ENCODE measurements at places on chromosomes 16 and 17.
A peak's percentile ranks its signal among the peaks of the same experiment; 100 is the strongest.

GRCh38 chr16:25135254-25135878 lies 23.8 kb downstream of the LCMT1 start:
- DNase-seq, result no peak

DNA sequence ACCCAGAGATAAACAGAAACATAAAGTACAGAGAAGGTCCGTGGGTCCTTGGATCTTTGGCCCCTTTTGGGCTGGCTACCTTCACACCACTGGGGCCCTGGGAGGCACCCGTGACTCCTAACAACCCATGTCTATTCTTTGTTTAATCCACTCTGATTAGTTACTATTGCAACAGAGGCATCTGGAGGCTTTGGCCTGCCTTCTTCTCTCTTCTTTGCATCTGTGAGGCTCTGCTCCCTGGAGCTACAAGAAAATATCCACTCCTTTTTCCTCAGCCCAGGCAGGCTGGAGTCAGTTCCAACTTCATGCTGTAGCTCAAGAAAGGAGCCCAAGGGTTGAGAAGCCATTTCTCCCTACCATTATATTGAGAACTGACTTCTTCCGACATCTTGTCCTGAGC lies 9.5 kb upstream of the CMIP start:
- DNase-seq, result no peak

DNA sequence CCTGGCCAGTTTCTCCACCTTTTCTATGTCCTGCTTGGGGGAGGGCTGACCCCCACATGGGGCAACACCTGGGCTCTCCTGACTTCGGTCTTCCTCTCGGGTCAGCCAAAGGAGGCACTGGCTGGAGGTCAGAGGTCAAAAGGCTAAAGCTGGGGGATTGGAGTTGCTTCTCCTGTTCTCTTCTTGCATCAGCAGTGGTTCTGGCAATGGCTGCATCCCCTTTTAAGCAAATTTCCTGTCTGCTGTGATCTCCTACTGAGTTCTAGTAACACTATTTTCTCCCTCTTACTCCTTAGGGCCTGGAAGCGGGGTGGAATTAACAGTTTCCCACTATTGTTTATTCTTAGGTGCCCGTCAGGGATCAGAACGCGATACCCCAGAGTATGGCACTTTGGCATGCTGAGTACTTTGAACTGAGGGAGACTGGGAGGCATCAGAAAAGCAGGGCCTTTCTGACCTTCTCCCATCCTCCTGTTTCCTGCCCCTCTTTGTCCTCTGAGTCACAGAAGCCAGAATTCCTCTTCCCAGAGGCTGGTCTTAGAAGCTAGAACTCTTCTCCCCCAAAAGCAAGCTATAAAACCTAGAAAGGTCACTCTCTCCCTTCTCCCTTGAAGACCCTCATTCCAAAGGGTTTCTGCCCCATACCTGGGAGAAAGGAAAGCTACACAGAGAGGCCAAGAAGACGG lies 268.2 kb downstream of the STX8 start:
- DNase-seq, result no peak

- no peak for DNase-seq
Observed at GRCh38 chr17:1039511-1040215, 42.7 kb downstream of the TIMM22 start.

DNA sequence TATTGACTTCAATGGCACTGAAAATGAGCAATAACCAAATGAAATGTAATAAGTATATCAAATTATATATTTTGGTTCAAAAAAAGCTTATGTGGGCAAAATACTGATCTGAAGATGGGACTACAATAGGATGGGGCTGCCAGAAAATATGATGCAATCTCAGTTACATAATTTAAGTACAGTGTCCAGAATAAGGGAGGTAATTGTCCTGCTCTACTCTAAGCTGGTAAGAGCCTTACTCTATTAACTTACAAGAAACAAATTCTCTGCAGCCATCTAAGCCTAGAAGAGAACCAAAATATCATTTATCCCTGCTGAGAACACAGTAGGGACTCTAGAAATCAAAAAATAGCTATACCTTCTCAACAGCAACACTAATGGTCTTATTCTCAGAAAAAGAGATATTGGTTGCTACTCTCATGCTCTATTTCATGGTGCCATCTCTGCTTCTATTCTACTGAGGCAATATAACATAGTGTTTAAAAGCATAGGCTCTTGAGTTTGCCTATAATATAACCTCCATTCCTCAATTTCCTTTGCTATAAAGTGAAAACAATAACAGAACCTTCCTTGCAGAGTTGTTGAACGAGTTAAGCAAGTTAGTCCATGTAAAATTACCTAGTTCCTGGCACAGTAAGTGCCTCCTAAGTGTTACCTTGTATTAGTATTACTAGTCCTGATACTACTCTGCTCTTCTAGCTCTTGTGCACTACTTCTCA lies 19.9 kb downstream of the NQO1 start:
- DNase-seq, result no peak

DNA sequence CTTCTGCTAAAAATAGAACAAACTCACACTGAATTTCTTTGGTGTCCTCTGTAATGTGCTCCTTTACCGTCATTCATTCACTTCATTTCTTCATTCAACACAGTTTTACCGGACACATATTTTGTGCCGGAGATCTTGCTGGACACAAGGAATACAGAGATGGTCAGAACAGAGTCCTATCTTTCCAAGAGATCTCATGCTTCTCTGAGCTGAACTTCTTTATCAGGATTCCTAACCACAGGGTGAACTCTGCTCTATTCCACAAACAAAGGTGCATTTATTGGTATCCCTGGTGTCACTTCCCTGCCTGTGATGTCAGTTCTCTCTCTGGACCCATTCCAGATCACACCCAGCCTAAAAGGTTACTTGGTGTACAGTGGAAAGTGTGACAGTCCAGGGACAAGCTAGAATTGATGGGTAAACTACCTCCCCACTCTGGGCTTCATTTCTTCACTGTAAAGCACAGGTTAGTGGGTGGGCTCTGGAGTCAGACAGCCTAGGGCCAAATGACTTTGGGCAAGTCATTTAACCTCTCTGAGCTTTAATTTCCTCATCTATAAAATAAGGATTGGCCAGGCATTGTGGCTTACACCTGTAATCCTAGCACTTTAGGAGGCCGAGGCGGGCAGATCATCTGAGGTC lies 4.2 kb downstream of the IFI35 start:
- DNase-seq, result no peak

GRCh38 chr17:1108765-1109605 lies 70.8 kb downstream of the ABR start:
- peak; percentile 82 for DNase-seq

- no peak for DNase-seq
Observed at GRCh38 chr17:4941319-4941610, 1.2 kb downstream of the RNF167 start.

DNA sequence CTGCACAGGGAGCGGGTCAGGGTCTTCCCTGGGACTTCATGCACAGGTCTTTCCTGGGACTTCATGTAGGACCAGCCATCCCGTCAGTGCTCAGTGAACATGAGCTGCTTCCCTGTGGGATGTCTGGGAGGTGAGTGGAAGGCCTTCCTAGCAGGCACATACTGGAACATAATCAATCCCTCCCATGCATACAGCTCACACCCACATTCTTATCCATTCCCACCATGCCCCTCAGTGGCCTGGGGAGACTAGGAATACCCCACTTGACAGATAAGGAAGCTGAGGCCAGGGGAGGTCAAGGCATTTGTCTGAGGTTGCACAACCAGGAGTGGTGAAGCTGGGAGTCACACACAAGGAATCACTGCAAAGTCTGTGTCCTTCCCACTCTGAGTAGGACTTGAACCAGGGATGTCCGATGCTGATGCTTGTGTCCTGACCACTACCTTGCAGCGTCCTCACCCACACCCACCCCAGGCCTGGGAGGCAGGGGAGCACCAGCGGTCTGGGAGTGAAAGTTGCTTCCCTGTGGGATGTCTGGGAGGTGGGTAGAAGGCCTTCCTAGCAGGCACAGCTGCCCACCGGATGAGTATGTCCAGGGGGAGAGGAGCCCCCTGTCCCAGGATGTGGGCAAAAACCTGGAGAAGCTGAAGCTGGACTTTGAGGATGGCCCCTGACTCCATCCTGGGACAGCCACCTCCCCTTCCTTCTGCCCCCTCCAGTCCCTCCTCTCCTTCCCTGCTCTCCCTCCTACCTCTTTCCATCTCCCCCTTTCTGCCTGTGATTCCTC lies 1.0 kb upstream of the NLRC5 start:
- no peak for DNase-seq

DNA sequence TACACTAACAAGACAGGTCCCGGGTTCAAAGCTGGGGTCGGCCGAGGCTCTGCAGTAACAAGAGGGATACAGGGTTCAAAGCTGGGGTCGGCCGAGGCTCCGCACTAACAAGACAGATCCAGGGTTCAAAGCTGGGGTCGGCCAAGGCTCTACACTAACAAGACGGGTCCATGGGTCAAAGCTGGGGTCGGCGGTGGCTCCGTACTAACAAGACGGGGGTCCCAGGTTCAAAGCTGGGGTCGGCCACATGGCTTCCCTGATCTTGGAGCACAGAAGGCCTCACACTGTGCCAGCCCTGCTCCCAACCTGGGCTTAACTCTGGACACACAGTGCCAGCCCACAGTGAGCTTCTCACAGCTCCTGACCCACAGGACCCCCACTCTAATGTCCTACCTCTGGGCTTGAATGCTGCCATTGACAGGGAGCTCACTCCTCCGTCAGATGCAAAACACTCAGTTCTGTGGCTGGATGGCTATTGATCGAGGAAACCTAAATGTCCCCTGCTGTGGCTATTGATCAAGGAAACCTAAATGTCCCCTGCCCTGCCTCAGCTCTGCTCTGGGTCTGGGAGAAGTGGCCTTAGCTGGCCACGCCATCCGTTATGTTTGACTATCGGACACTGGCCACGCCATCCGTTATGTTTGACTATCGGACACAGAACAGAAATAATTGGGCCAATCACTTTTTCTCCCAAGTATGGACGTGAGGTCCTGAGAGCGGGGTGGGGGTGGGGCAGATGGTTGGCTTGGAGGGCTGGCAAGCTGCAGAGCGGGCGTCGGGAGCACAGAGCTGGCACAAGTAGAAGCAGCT lies 54.6 kb upstream of the DOC2B start:
- no peak for DNase-seq

DNA sequence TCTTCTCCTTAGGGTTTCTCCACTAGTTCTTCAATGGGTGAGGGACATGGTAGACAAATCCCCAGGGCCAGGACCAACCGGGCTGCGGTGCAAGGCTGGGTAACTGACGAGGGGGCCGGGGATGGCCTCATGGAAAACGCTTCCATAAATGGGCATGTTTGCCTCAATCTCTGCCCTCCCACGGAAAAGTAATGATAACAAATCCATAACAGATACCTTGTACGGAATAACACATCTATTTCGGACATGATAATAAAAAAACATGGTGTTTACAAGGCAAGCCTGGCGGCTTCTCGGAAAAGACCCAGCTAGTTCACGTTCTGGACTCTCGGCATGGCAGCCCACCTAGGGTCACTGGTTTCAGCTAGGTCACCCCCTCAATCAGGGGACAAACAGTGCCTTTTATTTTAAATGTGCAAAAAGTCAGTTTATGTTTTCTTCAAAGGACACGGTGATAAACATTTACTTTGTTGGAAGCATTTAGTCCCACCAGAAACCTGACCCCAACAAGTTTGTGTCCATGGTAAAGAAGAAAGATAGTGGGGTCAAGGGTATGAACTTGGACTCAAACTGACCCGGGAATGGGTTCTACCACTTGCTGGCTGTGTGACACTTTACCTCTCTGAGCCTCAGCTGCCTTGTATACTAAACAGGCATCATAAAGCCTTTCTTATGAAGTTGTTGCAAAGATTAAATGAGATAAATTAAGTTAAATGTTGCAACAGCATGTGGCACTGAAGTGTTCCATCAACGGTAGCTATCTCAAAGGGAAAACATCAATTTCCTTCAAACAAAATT lies 1.7 kb downstream of the MYH11 start:
- DNase-seq, result no peak

GRCh38 chr16:31458073-31458843 lies 1.0 kb upstream of the ARMC5 start:
- peak; percentile 45 for DNase-seq

GRCh38 chr16:86895606-86896005 lies 317.3 kb downstream of the FOXL1 start:
- no peak for DNase-seq

GRCh38 chr16:85650844-85651628 lies 37.7 kb downstream of the GINS2 start:
- DNase-seq, result peak; percentile 16

GRCh38 chr16:85984947-85985451 lies 86.0 kb downstream of the IRF8 start:
- DNase-seq, result no peak

DNA sequence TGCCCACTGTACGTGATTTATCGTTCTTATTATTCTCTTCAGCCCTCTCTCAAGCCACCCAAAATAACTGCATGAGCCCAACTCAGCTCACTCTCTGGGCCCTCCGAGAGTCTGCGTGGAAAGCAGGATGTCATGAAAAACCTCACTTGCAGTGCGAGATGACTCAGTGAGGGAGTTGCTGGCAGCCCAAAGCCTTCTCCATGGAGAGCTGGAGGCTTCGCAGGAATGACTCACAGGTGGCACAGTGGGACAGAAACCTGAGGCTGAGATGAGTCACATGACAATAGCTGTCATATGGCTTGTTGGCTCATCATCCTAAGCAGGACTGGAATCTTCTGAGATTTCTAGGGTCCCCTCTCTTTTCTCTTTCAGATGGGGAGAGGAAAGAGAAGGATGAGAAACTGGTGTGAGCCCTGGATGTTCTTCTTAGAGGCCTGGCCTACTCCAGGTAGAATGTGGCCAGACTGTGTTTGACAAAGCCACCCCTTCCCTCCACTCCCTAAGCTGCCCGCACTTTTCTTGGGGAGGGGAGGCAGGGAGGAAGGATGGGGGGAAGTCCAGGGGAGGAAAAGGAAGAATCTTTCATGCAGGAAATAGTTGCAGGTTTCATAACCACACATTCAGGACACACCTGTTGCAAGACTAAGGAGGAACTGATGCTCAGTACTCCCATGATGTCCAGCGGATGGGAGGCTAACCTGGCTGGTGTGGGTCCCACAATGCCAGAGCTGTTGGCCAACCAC lies 160.6 kb upstream of the RPL38 start:
- DNase-seq, result no peak

- no peak for DNase-seq
Observed at GRCh38 chr16:79297805-79298204, 302.7 kb downstream of the MAF start.

DNA sequence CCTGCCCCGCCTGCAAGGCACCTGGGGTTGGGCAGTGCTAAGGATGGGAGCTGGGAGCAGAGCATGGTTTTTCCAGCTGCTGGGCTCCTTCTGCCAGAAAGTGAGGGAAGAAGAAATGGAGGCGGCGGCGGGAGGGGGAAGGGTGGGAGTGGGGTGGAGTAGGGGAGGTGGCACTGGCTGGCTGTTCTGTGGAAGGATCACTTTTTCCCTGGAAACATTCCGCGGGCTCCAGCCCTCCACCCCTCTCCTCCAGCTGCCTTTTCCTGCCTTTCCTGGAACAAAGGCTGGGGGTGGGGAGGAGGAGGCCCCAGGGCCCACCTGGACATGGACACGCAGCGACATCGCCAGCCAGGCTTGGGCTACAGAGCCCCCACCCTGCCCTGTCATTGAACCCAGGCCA lies 41.1 kb downstream of the CFAP20 start:
- DNase-seq, result no peak

GRCh38 chr16:51532551-51532950 lies 381.5 kb upstream of the SALL1 start:
- no peak for DNase-seq
